ENCODE measurements at places on chromosomes 5 and 9.

- DNase-seq, result no peak
Measured at GRCh38 chr9:134535171-134535570, 106.4 kb upstream of the COL5A1 start.

GRCh38 chr9:118650417-118650816, 718.8 kb downstream of the BRINP1 start:
- no peak for DNase-seq

GRCh38 chr9:37679649-37680402, 29.1 kb downstream of the FRMPD1 start:
- DNase-seq, result no peak

GRCh38 chr5:145739843-145740242, 95.3 kb downstream of the PRELID2 start:
- no peak for DNase-seq

GRCh38 chr5:44887722-44888121, 79.0 kb downstream of the MRPS30 start:
- DNase-seq, result no peak

DNA sequence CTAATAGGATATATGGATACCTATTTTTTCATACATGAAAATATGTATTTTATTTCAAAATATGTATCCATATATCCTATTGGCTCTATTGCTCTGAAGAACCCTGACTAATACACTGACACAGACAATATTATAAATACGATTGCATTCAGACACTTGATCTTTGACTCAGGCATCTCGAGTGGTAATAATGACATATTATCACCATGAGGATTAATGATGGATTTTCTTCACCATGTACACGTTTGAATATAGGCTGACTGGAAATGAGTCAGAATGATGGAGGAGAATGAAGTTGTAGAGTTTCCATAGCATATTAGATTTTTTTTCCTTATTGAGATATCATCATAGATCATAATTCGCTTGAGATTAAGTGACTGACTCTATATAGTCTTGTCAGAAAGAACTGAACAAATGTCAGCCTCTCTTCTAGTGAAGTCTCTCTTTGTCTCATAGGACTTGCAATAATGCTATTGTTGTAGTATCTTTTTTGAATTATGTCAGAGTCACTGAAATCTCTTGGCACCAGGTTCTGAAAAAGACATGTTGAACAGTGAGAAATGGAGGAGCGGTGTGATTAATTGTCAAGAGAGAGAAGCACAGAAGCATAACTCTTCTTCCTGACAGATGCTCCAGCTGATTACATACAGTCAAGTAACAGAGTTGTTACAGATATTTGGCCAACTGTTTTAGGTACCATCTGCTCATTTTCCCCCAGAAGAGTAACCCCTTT, 41.4 kb upstream of the SLCO6A1 start:
- peak; percentile 47 for DNase-seq

DNA sequence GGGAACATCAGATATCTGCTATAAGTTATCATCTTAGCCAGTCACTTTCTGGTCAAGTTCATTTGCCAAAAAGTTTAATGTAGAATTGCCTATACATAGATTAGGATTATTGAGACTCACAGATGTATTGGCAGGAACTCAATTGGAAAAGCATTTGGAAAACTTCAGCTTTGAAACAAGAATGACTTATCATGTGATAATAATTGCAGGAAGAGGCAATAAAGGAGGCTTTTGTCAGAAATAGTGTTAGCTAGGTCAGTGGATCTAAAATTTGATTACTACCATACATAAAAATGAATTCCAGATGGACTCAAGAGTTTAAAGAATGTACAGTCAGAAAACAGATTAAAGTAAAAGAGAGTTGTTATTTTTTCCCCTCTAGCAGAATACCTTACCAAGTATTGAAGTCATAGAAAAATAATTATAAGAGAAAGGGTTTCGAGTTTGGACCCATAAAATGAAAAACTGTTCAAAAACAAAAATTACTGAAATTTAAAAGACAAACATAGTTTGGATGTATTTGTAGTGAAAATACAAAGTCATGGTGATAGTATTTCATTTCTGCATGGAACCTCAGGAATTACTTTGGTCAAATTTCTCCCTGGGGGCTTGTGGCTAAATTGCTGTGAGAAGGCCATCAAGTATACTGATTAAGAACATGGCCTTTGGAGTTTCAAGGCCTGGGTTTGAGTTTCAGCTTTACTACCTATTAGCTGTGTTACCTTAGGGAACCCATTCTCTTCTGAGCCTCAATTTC, 159.9 kb downstream of the TMEM38B start:
- peak; percentile 13 for DNase-seq

GRCh38 chr5:143521846-143522400, 118.4 kb upstream of the NR3C1 start:
- DNase-seq, result no peak

- no peak for DNase-seq
Measured at GRCh38 chr5:18023275-18023674, 389.0 kb downstream of the TAF11L14 start.

DNA sequence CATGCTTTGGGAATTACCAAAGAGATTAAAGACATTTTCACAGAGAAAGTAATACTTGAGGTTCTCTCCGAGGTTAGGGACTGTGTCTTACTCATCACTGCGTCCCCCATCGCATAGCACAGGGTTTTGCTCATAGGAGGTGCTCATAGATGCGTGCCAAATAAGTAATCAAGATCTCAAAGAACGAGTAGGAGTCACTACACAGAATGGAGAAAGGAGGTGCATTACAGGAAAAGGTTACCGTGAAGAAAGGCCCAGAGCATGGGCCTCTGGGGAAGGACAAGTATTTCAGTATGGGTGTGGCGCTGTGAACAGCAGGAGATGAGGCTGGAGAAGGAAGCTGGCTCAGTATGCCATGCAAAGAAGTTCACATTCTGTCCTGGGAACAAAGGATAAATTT, 182.4 kb downstream of the ACTL7B start:
- DNase-seq, result peak; percentile 94

DNA sequence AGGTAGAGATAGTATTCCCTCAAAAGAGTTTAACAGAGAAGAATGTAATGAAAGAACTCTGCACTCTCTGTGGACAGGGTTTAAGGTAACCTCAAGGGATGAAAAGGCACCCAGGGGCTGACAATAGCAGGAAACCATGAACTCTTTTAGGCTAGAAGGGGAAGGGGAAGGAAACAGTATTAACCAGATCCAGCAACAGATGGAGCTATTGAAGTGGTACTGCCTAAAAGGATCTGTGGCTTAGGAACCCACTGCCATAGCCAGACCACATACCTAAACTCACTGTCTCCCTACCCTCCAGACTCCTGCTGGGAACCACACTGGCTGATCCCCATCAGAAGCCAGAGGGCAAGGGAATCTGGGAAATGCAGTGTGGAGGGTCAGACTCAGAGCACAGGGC, 35.5 kb downstream of the PLGRKT start:
- DNase-seq, result no peak

DNA sequence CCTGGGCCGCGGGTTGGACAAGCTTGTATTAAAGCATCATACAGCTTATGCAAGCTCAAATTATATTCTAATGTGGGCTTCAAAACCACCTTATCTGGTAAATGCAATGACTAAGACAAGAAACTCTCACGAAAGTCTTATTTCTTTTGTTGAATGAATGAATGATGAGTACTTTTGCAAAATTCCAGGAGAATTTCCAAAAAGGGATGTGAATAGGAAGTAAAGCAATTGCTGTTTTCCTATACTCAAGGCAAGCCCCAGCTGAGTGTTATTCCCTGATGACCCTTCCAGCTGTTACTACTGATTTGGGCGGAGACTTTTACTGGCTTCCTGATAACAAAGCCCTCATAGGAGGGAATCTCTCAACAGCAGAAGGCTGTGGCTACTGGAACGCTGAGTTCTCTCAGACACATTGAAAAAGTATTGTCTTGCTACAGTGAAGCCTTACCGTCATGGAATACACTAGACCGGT, 162.8 kb downstream of the SREK1 start:
- no peak for DNase-seq

GRCh38 chr5:168607946-168608345, 28.8 kb upstream of the PANK3 start:
- no peak for DNase-seq

DNA sequence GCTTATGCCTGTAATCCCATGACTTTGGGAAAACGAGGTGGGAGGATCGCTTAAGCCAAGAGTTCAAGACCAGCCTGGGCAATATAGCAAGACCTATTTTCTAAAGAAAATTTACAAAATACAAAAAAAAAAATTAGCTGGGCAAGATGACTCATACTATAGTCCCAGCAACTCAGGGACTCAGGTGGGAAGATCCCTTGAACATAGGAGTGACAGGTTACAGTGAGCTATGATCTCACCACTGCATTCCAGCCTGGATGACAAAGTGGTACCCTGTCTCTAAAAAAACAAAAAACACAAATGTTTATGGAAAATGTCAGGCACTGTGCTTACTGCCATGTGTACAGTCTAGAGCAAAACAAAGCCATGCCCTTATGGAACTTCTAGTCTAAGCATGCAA, 823.3 kb upstream of the DMAC1 start:
- DNase-seq, result no peak

DNA sequence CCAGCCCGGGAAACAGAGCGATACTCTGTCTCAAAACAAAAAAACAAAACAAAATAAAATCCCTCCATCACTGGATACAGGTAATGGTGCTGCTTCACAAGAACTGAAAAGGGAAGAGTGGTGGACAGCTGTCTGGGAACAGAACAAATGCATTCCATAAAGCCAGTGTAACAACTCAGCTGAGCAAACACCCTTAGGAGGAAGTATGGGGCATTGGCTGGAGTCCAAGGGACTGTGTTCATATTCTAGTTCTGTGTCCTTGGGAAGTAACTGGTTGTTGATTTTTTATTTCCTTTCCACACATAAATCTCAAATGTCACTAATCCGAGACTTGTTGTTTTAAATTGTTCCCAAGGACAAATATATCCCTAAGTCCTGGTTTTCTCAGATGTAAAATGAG, 38.3 kb downstream of the HTR1A start:
- DNase-seq, result no peak

GRCh38 chr5:39657943-39658342, 233.2 kb upstream of the DAB2 start:
- peak; percentile 4 for DNase-seq

DNA sequence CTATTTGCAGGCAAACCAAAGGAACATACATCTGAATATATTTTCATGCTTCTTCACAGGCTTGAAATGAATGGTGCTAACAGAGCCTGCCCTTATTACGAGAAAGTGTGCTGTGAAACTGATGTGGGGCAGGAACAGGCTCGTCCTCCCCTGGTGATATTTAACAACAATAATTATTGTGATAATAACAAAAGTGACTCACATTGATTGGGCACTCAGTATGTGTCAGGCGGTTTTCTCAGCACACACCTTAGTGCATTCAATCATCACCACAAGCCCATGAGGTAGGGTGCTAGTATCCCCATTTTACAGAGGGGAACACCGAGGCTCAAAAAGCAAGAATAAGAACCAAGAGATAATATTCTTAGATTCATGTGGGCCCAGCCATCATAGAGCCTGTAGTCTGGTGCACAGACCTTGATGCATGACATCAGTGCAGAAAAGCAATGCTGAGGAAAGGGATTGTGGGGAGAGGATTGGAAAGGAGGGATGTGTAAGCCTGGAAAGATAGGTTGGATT, 18.1 kb upstream of the BOD1 start:
- no peak for DNase-seq

DNA sequence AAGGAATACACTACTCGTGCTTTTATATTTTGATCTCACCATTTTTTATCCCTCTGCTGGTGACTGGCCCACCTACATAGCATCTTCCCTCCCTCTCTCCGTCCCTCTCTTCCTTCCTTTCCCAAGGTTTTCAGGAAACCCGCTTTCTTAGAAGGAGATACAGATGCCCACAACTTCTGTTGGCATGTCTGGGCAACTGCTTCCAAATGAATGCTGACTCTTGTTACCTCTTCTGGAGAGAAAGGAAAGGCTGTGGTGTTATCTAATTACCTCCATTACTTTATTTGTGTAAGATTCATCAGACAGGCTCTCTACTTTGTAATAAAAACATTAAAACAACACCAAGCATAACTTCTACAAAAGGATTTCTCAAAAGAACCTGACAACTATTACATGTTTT, 20.2 kb downstream of the FANCC start:
- DNase-seq, result no peak

Data from fibroblast of skin of abdomen (primary cell).